ENCODE measurements at places on chromosomes 4 and X.

DNA sequence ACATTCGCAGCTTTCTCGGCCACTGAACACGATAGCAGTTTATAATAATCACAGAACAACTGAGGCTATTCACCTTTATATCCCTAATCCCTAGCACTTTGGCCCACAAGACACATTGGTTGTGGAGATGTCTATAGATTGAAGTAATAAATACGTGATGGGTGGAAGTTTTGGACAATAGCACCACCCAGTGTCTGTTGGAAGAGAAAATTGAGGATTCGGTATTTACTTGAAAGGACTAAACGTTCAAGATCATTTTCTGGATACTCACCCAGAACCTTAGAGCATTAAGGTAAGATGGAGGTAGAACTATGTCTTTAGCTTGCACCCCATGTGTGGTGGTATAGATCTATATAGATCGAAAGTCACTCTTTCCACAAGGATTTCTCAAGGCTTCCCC is 787 bp upstream of the TMSB15A start:
- no peak for ATAC-seq

DNA sequence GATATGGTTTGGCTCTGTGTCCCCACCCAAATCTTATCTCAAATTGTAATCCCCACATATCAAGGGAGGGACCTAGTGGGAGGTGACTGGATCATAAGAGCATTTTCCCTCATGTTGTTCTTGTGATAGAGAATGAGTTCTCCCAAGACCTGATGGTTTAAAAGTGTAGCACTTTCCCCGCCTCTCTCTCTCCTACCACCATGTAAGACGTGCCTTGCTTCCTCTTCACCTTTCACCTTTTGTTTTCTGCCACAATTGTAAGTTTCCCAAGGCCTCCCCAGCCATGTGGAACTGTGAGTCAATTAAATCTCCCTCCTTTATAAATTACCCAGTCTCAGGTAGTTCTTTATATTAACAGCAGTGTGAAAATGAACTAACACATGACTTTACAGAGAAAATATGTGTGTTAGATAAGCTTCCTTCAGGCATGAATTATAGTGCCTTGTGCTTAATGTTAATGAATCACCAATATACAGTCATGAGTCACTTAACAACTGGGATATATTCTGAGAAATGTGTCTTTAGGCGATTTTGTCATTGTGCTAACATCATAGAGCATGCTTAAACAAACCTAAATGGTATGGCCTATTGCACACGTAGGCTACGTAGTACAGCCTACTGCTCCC is 37.9 kb downstream of the PDGFC start:
- no peak for ATAC-seq

- ATAC-seq, result no peak
These were observed 52.7 kb downstream of the TMEM131L start for GRCh38 chr4:153518637-153519389.

DNA sequence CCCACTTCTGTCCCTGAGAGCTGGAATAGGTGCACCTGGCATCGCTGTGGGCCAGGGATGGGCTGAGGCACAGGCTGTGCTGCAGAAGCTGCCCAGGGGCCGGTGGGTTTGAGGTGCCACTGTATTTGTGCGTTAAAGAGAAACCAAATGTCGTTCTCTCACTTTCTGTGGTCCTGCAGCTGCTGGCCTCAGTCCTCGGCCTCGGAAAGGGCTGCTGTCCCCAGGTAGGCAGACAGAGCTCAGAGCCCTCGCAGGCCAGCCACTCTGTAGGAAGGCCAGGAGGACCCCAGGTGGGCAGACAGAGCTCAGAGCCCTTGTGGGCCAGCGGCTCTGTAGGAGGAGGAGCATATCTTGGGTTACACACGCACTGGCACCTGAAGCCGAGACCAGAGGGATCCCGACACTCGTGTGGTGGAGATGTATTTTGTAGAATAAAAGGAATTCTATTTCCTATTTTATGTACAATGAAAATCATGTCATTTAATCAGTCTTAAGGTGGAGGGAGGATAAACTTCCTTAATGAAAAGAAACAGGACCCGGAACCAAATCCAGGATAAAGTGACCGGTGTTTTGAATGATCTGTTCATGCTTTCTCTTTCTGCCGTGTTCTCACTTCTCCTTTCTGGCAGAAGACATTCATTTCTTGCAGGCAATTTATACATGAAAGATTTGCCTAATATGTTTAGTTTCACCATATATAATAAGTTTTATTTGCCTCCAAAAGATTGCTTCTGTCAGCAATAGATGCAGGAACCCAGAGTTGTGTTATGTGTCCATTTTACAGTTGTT is 54.4 kb upstream of the HGFAC start:
- no peak for ATAC-seq

DNA sequence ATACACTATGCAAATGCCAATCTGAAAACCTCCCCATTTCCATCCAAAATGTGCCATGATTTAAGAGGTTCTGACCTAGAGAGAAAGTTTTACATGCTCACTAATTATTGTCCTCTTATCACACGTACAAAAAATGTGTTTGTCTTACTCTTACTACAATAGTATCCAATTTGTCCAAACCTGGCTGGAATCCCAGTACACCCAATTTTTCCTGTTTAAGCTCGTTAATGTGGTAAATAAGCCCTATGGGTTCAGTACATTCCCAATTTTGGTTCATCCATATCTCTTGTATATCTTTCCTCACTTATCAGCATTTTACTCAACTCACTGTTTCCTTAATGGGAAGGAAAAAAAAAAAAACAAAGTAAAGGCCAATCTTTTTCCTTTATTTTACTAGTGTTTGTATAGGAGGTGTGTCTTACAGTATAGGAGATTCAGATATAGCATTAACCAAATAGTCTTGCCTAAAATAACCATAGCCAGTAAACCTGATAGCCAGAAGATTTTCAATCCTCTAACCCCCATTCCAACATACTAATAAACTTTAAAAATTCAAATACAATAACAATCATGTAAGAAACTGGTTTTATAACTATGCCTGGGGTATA is 109.8 kb downstream of the PARM1 start:
- ATAC-seq, result no peak

DNA sequence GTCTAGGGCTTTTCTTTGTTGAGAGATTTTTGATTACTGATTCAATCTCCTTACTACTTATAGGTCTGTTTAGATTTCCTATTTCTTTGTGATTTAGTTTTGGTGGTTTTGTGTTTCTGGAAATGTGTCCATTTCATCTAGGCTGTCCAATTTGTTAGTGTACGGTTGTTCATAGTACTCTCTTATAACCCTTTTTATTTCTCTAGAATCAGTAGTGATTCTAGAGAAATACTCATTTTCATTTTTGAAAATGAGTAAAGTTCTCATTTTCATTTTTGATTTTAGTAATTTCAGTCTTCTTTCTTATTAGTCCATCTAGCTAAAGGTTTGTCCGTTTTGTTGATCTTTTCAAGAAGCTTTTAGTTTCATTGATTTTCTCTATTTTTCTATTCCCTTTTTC is 7.5 kb downstream of the IL13RA1 start:
- ATAC-seq, result no peak

GRCh38 chr4:82885410-82885809 is 5.5 kb downstream of the SEC31A start:
- no peak for ATAC-seq

- ATAC-seq, result no peak
These were observed 171.8 kb upstream of the TBL1X start for GRCh38 chrX:9293051-9293496.

DNA sequence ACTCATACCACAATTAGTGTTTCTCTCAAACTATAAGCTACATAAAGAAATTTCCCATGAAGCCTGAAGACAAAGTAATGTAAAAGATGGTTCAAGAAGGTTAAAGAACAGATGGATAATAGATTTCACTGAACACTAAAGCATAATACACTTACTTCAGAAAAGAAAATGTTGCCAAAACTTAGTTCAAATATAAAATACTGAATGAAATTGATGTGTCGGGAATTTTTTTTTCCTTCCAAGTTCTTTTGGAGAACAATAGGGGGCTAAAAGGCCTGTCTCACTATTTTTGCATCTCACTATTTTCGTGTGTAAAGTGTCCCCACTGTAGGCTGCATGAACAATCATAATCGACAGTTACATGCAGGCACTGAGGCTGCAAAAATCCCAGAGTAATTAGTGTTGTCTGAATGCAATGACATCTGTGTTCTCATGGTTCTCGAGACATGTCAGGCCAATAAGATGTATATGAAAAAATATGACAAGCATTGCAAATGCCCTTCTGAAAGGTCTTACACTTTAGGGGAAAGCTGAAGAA is 11.9 kb upstream of the MAB21L2 start:
- ATAC-seq, result no peak

- ATAC-seq, result peak; percentile 54
These were observed 38.4 kb upstream of the PDLIM3 start for GRCh38 chr4:185573651-185574199.

- peak; percentile 43 for ATAC-seq
These were observed 42.3 kb upstream of the SRD5A3 start for GRCh38 chr4:55303760-55304165.

GRCh38 chr4:6852582-6852981 is 57.0 kb upstream of the TBC1D14 start:
- no peak for ATAC-seq

DNA sequence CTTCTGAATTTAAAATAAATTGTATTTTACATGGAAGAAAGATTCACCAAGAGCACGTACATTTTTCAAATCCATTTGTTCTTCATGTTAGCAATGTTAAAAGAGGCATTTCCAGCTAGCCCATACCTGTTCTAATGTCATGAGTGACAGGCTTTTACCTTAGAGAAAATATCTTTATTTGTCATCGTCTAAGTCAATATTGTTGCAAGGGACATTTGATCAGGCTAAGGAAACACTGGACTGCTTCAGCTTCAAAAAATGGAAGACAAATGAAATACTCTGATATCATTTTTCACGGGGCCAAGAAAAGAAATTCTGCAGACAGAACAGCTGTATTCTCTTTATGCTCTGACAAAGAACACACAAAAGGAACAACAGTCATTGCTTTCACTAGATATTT is 207.7 kb downstream of the RCHY1 start:
- ATAC-seq, result no peak

DNA sequence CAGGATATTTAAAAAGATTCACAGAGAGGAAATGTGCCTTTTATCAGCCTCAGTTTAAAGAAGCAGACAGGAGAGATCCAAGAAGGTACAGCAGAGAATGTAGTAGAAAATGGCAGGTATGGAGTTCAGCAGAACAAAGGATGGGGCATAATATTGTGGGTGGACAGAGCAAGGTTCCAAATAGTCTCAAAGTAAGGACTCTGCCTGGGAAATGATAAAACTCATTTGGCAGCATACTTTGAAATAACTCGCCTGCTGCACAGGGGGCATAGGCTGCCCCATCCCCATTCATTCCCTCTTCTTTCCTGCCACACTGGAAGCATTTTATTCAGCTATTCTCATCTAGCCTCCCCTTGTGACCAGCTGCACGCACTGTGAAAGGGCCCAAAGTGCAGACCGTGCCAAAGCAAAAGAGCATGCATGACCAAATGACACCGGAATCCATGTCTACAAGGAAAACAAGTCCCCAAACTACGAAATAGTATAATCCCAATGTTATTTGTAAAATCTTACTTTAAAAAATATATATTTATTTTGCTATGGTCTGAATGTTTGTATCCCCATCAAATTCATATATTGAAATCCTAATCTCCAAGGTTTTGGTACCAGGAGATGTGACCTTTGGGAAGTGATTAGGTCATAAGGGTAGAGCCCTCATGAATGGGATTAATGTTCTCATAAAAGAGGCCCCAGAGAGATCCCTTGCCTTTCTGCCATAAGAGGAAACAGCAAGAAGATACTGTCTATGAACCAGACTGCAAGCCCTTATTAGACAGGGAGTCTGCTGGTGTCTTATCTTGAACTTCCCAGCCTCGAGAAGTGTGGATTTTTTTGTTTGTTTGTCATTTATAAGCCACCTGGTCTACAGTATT is 77.4 kb upstream of the PRSS48 start:
- peak; percentile 20 for ATAC-seq

DNA sequence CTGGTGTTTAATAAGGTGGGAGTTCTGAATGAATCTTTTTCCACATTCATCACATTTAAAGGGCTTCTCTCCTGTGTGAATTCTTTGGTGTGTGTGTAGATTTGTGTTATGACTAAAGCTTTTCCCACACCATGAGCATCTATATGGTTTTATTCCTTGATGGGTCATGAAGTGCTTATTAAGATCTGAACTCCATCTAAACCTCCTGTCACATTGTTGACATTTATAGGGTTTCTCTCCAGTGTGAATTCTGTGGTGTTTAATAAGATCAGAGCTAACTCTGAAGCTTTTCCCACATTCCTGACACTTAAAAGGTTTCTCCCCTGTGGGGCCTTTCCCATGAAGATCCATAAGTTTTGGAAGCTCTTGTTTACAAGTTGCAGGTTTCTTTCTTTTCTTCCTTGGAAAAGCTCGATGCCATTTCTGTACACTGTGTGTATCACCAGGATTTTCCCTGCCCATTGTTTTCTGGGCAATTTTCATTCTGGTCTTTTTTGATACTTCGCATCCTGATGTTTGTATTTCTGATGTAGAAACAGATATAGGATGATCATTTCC is 21.9 kb upstream of the ETDC start:
- ATAC-seq, result no peak

- ATAC-seq, result no peak
These were observed 220.8 kb downstream of the SHROOM3 start for GRCh38 chr4:76655566-76656479.

DNA sequence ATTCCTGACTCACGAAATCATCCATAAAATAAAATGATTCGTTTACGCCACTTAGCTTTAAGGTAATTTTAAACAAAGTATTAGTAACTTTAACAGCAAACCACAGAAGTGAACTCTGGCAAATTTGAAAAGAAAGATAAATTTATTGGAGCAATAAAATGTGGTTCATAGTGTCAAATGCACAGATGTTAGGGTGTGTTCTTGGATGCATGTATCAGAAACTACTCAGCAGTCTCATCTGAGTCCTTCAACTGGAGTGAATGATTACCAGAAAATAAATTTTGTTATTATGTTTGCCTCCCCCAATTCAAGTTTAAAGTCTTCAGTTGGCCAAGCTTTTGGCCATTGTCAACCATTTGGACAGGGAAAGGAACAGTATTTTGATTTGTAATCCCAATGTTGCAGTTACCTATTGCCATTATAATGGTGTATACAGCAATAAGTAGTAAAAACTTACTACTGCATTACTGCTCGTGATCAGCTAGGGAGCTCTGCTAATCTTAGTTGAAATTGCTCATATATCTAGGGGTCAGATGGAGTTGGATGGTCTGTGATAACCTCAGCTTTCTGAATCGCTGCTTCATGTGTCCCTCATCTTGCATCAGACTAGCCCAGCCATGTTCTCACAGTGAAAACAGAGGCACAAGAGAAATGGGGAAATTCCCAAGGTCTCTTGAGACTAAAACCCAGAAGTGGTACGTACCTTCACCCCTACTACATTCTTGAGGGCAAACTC is 254.6 kb upstream of the KCNIP4 start:
- no peak for ATAC-seq

Data from gastroesophageal sphincter (tissue), 4 donors.